ENCODE measurements at places on chromosomes 5 and 9. TPM values are rescaled to one million over a fixed set of nuclear protein-coding genes. Genes with fewer than 3 reads are reported as not detected.
A peak's percentile ranks its signal among the peaks of the same experiment; 100 is the strongest.

GRCh38 chr5:173312821-173313220, 15.4 kb downstream of the STC2 start:
- ATAC-seq, result no peak

GRCh38 chr5:175712681-175713085, 54.8 kb downstream of the HRH2 start:
- ATAC-seq, result no peak

GRCh38 chr5:85278193-85278592, 893.5 kb upstream of the EDIL3 start:
- ATAC-seq, result no peak

DNA sequence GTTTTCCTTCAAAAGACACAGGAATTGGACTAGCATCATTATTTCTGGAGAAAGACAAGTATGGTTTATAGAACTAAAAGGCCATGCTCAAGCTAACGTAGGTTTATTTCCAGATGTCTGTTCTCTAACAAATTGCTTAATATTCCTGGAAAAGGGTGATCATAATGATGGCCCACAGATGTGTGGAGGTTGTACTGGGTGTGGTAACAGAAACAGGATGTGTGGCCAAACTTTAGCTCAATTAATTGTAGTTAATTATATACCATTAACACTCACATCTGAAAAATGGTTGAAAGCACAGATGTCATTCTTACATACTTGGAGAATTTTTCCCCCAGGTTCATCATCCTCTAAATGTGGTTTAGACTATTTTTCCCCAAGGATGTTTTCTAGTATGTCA, 292.7 kb upstream of the RASA1 start:
- ATAC-seq, result peak; percentile 45

The ZNF782 gene
- 14.0 TPM for total RNA-seq
